ENCODE measurements at places on chromosomes 4 and X. TPM values are rescaled to one million over a fixed set of nuclear protein-coding genes. Genes with fewer than 3 reads are reported as not detected.

TBC1D14 gene
- 34.9 TPM for total RNA-seq

FGB gene
- total RNA-seq, result 11.5 TPM

GALNTL6 gene
- 0.06 TPM for total RNA-seq

RTL5 gene
- 2.5 TPM for total RNA-seq

HTR2C gene
- total RNA-seq, result not detected

DCK gene
- 21.9 TPM for total RNA-seq

ZNF674 gene
- total RNA-seq, result 4.5 TPM

TDO2 gene
- 1.0 TPM for total RNA-seq

SSX2B gene
- not detected for total RNA-seq

Measured in A549 treated with DMSO at 1 μM for 4 hours (cell line).